ENCODE measurements at places on chromosomes 5 and 9.

GRCh38 chr5:131684595-131684994 is 49.6 kb upstream of the RAPGEF6 start:
- no peak for DNase-seq

DNA sequence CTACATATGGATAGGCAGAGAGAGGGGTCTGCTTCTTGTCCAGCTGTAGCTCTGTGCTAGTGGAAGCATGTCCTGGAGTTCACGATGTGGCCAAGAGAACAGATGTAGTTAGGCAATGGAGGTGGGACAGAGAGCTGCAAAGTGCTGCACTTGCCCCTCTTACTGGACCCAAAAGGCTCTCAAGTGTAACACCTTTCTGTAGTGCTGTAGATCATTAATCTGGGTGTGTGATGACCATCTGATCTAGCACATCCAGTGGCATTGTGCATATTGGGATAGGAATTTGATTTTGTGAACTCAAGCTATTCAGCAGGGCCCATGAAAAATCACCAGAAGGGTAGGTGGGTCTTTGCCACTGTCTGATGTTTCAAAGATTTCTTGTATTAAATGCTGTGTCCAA is 151.4 kb downstream of the KDM4C start:
- no peak for DNase-seq

- DNase-seq = no peak
Observed at GRCh38 chr5:532521-533242, 8.4 kb upstream of the SLC9A3 start.

DNA sequence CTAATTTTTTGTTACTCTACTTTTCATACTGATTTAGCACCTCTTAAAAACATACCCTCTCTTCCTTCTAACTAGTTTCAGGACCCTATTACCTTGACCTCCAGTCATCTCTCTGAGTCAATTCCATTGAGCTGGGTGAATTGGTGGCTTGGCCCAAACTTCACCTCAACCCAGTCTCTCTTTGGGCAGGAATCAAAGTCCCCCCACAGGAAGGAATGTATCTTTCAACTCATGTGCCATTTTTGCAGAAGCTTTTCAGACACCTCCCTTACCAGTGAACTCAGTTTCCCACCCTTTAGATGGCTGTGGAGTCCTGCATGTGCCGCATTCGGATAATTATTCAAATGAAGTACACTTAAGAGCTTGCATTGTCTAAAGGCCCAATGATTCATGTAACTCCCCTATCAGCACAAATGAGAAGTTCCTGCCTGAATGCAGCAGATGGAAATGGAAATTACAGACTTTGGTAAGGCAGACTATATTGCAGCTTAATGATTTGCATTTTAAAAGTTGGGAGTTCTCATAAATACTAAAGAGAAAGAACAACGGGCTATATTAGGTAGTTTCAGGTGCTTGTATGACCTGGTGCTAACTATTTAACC is 693.5 kb downstream of the PTPRD start:
- no peak for DNase-seq

DNA sequence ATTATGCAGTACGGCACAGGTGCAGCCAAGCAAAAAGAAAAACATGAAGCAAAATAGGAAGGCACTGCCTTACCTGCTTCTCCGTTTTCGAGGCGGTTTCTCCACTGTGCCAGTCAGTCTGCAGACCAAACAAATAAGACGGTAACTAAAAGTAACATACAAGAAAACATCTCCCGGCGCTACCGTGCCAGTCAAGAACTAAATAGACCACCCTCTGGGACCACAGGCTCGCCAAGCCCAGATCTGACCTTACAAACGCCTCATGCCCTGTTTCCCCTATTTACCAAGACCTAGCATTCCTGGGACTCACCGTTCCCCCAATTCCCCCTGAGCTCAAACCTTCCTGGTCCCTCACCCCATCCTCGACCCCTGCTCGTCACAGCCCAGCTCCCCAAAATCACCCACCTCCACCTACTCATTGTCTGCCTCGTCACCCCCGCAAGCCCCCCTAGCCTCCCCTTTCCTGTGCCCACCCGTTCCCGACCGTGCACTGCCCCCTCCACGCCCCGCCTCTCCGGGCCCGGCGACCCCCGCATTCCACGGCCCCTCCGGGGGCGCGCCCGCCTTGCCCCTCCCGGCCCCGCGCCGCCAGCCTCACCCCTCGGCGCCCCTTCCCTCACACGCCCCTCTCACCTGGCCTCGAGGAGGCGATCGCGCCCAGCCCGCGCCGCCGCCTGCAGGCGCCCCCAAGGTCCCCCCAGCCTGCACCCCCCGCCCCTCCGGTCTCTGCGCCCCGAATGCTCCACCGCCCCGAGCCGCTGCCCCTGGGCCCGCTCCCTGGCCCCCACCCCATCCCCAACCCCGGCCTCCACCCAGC is 560 bp downstream of the SCAI start:
- DNase-seq = no peak

DNA sequence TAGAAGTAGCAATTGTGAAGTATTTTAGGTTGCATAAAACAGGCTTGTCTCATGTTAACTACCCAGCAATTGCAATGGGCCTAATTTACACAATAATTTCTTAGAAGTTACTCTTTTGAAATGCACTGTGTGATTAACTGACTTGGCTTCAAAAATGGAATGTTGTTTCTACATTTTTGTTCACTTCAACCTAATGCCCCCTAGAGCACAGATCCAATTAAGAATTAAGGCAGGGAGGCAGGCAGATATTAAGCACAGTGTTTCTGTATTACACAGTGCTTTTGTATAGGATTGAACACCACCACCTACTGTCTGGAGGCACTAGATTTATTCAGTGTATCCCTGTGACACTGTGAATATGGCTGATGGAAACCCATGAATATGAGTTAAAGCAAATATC is 302.1 kb downstream of the FBXL17 start:
- no peak for DNase-seq

DNA sequence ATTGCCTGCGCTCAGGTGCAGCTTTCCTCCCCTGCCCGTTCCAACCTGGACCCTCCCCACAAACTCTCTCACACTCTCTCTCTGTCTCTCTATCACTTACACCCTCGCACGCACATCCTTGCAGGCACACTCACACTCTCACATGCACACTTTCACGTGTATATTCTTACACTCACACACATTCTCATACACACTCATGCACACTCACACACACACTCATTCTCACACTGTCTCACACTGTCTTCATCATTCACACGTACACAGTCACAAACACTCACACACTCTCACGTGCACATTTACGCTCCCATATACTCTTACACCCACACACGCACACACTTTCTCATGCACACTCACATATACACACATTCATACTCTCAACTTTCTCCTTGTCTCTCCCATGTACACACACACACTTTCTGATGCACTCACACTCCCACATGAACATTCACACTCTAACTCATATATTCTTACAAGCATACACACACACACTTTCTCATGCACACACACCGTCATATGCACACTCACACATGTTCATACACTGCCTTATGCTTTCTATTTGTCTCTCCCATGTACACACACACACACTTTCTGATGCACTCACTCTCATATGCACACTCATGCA is 229.3 kb downstream of the SNX18 start:
- no peak for DNase-seq

DNA sequence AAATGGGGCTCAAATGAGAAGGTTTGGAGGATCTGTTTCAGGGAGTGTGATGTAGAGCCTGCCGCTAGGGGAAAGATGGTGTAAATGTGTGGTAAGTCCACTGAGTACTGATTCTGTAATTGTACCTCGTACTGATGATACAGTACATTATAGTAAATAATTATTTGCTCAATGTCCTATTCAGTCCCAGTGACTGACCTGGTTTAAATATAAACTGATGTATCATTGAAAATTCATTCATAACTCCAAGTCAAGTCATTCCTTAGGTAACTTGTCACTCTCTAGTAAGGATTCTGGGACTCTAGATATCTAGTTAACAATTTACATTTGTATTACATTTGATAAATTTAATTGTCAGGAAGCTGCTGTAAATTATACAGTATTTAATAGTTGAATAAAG is 667.3 kb downstream of the DTWD2 start:
- DNase-seq = no peak

DNA sequence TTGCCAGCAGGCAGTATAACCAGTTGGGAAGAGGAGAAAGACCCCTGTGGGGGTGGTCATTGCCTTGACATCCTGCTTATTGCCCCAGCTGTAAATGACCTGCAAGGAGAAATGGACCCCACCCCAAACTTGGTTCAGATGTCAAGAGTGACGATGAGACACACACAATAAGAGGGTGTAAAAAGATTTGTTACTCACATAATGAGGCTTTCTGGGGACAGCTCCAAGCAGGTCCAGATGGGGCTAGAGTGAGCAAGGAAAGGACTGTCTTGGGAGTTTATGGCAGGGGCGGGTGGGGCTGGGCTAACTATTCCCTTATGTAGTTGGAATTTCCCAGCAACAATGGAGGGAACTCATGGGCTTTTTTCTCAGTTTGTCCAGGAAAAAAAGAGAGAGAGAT is 24.1 kb downstream of the ZNF484 start:
- no peak for DNase-seq

GRCh38 chr5:53882676-53883031 is 322.2 kb downstream of the NDUFS4 start:
- DNase-seq = no peak

Data from neuronal stem cell (in vitro differentiated cells).